ENCODE measurements at places on chromosomes 3 and 15.
A peak's percentile ranks its signal among the peaks of the same experiment; 100 is the strongest.

DNA sequence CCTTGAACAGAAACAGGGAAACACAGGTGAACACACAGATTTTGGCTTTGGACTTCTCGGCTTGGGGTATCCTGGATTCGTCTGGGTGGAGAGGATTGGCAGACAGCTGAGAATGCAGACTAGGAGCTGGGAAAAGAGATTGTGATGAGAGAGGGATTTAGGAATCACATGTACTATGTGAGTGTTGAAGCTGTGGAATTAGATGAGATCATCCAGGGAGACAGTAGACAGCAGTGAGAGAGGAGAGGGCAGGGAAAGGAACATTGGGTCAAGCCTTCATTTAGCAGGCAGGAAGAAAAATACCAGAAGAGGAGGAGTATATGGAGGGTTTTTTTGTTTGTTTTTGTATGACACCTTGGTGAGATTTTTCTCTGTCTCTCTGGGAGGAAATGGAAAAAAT, 262.1 kb upstream of the TBL1XR1 start:
- no peak for DNase-seq

- no peak for DNase-seq
These were observed 1.3 kb downstream of the CAMK2N2 start for GRCh38 chr3:184259878-184260723.

DNA sequence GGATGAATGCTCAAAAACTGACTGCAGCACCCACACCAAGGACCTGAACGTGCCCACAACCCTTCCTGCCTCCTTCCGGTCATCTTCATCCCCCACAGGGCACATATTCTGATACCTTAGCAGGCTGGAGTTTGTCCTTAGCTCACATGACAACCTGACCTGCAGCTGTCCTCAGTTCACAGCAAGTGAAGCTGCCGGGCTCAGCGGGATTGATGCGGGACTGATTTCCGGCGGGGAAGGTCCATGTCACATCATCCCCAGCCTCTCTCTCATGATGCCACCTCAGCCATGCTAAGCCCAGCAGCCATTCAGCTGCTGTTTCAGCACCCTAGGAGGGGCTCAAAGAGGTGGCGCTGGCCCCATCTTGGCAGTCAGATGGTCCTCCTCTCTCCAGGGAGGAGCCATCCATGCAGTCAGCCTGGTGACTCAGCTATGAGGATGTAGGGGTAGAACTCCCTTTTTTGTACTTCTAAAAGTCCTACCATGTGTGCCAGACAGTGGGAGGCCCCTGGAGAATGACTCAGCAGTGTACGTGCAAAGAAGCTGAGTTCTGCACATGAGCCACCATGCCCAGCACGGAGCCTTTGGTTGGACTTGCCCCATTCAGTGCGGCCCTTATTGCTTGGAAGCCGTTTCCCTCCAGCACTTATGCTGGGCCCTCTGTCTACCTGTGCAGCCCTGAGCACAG, 9.5 kb downstream of the CA12 start:
- DNase-seq = no peak

GRCh38 chr15:54282228-54282836, 304.1 kb downstream of the UNC13C start:
- no peak for DNase-seq

GRCh38 chr15:88695691-88696251, 57.0 kb downstream of the ISG20 start:
- DNase-seq = no peak

DNA sequence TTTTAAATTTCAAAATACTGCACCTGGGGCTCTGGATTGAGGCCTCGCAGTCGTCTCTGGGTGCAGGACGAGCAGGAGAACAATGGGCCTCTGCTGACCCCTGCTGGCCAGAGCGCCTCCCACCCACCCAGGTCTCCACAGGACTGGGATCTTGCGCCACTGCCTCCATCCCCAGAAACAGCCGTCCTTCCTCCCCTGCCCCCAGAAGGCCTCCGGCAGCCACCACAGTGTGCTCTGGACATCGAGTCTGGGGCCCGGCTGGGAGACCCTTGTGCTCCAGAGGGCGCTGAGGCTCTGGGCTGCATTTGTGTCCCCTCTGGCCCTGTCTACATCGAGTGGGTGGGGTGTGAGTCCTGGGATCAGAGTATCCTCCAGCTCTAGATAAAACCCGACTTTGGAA, 6.7 kb upstream of the ACSBG1 start:
- peak; percentile 60 for DNase-seq

GRCh38 chr3:155354658-155355057, 61.2 kb upstream of the STRIT1 start:
- DNase-seq = no peak

DNA sequence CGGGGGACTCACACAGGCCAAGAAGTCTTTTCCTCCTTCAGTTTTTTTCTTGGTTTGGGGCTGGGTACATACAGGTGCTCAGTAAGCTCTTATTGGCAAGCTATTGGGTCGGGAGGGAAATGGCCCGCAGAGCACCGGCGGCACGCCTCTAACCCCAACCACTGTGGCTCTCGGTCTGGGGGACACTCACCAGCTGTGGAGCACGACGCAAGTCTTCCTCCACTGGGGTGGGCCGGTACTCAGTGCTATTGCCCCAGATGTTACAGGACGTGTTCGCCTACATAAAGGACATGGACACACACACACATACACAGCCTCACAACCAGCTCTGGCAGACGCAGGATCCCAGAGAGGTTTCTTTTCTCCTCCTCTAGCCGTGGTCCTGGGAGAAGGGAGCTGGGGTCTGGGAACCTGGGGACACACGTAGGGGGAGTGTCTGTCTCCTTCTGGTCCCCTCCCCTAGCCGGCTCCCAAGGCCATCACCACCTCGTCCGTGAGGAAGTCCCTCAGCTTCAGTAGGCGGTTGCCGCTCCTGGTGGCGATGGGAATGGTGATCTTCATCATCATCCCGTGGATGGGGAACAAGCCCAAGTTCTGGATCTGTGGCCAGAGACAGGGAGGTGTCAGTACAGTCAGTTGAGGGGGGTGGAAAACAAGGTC, 33.4 kb downstream of the FEM1B start:
- no peak for DNase-seq

DNA sequence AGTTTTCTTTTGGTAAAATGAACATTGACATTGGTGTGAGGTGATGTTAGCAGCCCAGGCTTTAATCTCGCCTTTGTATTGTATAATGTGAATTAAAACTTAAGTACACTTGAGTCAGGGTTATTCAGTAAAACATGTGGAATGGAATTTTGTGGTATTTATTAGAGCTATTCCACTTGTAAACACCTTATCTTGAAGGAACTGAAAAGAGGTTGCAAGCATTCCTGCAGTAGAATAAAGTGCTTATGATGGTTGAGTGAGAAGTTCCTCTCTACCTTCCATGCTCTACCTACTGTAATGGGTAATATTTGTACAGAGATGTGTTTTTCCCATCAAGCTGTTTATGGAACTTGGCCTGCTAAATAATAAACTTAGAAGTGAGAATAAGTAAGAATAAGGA, 36.1 kb downstream of the HMG20A start:
- DNase-seq = no peak

GRCh38 chr3:127005864-127006500, 23.1 kb downstream of the PLXNA1 start:
- DNase-seq = no peak

- no peak for DNase-seq
These were observed 15.4 kb downstream of the IREB2 start for GRCh38 chr15:78453447-78453846.

DNA sequence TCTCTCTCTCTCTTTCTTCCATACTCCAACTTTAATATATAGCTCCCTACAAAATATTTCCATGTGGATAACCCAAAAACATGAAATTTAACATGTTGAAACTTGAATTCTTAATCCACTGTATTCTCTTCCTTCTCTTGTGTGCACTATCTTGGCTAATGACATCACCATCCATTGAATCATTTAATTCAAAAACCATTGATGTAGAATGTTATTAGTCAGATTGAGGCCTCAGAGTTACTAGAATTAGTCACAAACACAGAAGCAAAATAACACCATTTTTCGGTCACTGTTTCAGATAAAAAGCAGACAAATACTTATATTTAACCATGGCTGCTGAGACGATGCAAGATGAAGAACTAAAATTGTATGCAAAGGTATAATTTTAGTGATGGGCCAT, 256.9 kb upstream of the LRRC3B start:
- no peak for DNase-seq

DNA sequence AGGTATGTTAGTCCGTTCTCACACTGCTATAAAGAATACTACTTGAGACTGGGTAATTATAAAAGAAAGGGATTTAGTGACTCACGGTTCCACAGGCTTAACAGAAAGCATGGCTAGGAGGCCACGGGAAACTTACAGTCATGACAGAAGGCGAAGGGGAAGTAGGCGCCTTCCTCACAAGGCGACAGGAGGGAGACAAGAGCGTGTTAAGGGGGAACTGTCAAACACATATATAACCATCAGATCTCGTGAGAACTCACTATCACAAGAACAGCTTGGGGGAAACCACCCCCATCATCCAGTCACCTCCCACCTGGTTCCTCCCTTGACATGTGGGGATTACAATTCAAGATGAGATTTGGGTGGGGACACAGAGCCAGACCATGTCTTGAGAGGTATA, 30.4 kb downstream of the SPRED1 start:
- DNase-seq = no peak

GRCh38 chr3:39972508-39972907, 163.1 kb downstream of the MYRIP start:
- DNase-seq = no peak

- peak; percentile 64 for DNase-seq
These were observed 203.4 kb downstream of the ADAMTS9 start for GRCh38 chr3:64484289-64484992.

- DNase-seq = no peak
These were observed 73.1 kb downstream of the ATP2B2 start for GRCh38 chr3:10432156-10432845.

- no peak for DNase-seq
These were observed 25.1 kb downstream of the SYNPR start for GRCh38 chr3:63303238-63303637.

GRCh38 chr15:92914768-92915221, 14.7 kb downstream of the CHD2 start:
- DNase-seq = no peak

GRCh38 chr3:61820306-61820992, 259.1 kb downstream of the PTPRG start:
- no peak for DNase-seq

GRCh38 chr15:66476535-66476934, 21.0 kb downstream of the SNAPC5 start:
- no peak for DNase-seq

DNA sequence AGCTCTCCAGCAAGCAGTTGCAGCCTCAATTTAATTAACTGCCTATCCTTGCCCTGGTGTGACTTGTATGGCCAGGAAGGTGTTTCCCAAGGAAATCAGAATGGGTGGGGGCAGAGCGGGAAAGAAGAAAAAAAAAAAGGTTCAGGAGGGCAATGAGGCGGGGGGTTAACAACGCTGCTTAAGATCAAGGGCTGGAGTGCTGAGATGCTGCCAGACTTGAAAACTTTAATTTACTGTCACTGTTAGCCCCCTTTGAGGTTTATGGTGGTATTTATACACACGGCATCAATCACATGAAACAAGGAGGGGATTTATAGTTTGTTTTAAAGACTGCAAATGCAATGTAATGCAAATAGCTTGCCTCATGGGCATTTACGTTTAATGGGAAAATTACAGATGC, 319.4 kb upstream of the NR2F2 start:
- DNase-seq = no peak

GRCh38 chr3:50003824-50004223, 63.9 kb downstream of the RBM6 start:
- DNase-seq = no peak

DNA sequence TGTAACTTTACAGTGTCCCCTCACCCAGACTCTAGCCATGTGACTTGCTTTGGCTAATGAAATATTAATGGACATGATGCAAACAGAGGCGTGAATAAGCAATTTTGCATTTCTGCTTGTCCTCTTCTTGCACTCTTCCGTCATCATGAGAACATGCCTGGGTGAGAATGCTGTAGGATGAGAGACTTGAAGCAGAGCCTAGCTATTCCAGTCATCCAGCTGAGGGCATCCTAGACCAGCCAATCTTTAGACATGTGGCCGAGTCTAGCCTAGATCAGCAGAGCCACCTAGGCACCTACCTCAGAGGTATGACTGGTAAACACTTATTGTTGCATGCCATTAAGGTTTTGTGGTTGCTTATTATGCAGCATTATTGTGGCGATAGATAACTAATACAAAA, 450.5 kb upstream of the AZI2 start:
- DNase-seq = no peak

GRCh38 chr3:161333696-161334095, 37.6 kb downstream of the SPTSSB start:
- DNase-seq = no peak

GRCh38 chr3:106276755-106277612, 408.2 kb upstream of the CBLB start:
- no peak for DNase-seq

- DNase-seq = no peak
These were observed 6.6 kb upstream of the SOX2 start for GRCh38 chr3:181705086-181705480.

DNA sequence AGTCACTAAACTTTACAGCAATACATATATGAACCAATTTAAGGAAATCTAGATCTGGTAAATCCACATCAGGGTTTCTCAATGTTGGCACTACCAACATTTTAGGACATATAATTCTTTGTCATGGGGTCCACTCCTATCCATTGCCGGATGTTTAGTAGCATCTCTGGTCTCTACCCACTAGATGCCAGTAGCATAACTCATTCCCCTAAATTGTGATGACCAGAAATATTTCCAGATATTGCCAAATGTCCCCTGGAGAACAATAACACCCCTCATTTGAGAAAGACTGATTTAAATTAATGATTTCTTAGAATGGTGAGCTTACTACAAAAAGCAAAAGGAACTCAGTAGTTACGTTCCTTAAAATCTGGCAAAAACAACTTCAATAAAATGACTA, 23.1 kb upstream of the ANKRD28 start:
- DNase-seq = no peak

DNA sequence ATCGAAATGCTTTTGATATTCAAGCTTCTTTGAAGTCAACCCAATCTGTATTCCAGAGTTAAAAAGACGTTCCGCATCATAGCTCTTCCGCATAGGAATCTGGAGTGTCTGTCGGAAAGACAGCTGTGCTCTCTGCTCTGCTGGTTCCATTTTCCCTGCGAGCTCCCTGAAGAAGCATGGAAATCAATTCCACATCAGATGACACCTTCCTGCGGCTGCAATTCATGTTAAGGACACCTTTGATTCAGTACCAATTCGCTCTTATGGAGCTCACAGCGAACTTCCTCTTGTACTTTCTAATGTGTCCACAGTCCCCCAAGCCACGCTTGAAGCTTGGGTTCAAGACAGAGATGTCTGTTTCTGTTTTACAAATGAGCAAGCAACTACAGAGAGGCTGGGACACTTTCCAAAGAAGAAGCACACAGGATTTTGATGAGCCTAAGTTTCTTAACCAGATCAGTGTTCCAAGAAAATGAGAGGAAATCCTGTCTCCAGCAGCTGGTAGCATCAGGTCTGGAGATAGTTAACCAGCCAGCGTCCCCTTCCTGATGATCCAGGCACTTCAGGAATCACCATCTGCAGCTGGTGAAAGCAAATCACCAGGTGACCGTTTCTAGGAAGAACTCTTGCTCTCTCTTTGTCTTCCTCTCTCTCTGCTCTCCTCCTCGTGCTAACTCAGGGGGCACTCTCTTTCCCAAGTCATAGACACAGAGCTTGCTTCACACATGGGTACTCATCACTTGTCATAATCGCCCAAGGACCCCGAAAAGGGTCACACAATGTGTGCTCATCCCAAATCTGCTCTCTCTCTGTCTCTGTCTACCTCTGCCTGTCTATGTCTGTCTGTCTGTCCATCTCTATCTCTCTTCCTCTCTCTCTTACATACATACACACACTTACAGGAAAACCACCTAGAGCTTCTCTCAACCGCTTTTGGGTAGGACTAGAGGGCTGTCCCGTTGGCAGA, 281.8 kb downstream of the FAM43A start:
- no peak for DNase-seq

GRCh38 chr3:112512320-112512719, 13.0 kb upstream of the BTLA start:
- no peak for DNase-seq

All from caudate nucleus (tissue), 63 donors.